ENCODE measurements at places on chromosomes 12 and 14.

GRCh38 chr14:29710015-29710414 lies 217.6 kb downstream of the PRKD1 start:
- no peak for DNase-seq

GRCh38 chr14:48703728-48704467 lies 882.3 kb downstream of the RPS29 start:
- no peak for DNase-seq

DNA sequence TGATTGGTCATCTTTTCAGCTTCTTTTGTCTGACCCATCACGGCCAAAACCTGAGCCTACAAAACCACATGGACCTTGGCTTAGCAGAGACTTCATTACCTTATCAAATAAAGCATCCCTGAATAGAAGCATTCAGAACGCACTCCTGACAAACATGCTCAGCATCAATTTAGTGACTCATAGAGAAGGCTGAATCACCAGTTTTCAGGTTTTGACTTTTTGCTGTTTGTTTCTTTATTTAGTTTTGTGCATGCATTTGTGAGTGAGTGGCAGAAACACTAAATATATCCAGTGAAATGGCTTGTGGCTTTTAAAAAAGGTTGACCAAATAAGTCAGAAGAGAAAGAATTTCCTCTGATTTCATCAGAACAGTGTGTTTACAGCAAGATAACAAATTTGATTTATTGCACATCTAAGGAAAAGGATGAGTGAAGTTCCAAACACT lies 19.0 kb upstream of the OVCH1 start:
- no peak for DNase-seq

DNA sequence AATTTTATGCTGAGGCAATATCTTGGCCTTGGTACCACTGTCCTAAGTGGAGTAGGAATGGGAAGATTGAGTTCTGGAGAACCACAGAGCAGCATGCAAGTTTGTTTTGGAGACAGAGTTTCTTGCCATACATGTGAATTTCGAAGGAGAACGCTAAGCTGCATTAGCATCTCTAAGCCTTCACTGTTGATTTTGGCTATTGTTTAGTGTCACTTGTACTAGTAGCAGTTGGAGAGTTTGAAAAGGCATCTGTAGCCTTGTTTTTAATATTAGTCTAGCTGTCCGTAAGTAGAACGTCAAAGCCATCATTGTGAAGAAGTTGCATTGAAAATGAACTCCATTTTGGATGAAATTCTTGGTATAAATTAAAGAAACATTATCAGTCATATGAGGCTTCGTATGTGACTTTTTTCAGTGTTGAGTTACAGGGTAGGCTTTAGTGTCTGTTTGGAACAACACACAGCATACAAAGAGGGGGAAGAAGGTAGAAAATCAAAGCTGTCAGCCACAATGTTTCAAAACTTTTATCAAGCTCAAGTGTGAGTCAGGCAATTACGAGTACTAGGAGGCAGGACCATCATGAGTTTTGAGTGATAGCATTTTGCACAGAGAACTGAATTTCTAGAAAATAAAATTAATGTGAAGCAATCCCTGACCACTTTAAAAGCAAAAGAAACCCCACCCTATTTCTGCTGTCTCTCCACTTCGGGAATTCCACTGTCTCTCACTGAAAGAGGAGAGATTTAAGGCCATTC lies 70.2 kb upstream of the NAV3 start:
- DNase-seq: no peak

GRCh38 chr12:45349916-45350315 lies 134.0 kb downstream of the ANO6 start:
- no peak for DNase-seq

Measured in cerebellar nuclear complex (tissue), 1 donor.